ENCODE measurements at places on chromosomes 11 and 22.

DNA sequence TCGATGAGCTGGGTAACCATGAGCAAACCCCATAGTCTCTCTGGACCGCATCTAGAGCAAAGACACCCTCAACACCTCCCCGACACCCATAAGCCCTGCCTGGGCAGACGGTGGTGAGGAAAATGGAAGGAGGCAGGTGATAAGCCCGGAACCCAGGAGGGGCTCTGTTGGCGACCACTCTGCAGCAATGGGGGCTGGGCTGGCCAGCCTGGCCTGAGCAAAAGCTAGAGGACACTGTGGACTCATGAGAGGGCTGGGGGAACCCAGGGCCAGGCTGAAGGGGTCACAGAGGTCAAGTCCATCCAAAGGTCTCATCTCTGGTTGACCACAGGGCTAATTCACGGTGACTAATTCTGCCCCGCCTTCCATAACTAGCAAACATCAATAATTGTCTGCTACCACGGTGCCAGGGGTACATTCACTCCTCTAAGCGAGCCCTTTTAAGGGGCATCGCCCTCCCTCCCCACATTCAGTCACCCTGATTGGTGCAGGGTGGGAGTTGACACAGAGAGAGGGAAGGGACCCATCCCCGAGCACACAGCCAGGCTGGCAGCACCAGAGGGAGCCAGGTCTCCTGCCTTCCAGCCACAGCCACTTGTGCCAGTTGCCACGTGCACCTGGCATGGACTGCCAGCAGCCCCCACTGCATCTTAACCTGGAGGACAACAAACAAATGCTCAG is 4.0 kb downstream of the PYGM start:
- no peak for ATAC-seq

DNA sequence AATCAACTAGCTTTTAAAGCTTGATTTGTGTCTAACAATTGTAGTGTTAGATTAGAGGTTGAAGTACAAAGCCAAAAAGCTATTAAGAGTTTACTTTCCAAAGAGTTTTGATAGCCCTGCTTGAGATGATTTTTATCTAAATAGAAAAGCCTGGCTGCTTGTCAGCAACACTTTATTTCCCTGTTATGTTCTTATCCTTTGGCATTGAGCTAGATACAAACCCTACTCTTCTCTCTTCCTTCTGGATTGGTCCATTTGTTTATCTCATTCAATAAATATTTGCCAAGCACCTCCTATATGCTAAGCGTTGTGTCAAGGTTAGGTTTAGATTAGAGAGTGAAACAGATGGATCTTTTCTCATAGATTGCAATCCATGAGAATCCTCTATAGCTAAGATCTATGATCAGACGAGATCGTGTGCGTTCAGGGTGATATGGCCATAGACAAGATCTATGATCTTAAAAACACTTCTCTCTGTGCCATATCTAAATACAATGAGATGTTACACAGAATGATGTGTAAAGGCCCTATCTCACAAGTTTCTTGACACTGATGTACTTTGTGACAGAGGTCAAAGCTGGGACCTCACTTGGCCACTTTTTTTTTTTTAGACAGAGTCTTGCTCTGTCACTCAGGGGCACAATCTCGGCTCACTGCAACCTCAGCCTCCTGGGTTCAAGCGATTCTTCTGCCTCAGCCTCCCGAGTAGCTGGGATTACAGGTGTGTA is 57.8 kb downstream of the CTNND1 start:
- no peak for ATAC-seq

- ATAC-seq, result no peak
Measured at GRCh38 chr22:22070371-22070824, 87.8 kb upstream of the TOP3B start.

- peak; percentile 27 for ATAC-seq
Measured at GRCh38 chr11:128734103-128734831, 40.4 kb downstream of the FLI1 start.

DNA sequence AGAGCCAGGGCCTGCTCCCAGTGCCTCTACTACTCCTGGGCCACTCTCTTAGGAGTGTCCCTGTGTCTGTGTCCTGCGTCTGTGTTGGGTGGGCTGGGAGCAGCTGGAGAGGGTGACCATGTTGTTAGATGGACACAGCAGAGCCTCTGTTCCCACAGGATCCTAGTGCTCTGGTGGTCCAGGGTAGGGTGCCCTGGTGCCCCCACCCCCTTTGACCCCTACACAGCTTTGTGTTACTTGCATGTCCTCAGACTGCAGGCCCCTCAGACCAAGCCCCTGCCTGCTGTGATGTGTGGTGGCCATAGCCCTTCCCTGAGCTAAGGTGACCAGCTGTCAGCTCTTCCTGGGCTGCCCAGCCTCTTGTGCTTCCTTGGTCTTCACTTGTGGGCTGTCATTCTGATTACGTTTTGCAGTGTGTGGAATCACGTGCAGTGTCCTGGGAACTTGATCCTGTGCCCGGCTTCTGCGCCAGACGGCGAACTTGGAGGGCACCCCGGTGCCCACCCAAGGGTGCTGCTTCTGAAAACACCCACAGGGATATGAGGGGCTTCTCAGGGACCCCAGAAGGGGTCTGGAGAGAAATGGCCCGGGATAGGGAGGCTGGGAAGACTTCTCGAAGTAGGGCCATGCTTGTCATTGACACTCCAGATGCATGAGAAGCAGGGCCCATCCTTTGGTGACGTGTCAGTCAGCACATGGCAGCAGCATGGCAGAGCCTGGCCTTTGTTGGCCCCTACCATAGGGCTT is 1.5 kb downstream of the TANGO2 start:
- ATAC-seq, result no peak

GRCh38 chr22:19933341-19934241 is 8.0 kb upstream of the COMT start:
- no peak for ATAC-seq

GRCh38 chr22:37517826-37518450 is 1.3 kb downstream of the CARD10 start:
- no peak for ATAC-seq

DNA sequence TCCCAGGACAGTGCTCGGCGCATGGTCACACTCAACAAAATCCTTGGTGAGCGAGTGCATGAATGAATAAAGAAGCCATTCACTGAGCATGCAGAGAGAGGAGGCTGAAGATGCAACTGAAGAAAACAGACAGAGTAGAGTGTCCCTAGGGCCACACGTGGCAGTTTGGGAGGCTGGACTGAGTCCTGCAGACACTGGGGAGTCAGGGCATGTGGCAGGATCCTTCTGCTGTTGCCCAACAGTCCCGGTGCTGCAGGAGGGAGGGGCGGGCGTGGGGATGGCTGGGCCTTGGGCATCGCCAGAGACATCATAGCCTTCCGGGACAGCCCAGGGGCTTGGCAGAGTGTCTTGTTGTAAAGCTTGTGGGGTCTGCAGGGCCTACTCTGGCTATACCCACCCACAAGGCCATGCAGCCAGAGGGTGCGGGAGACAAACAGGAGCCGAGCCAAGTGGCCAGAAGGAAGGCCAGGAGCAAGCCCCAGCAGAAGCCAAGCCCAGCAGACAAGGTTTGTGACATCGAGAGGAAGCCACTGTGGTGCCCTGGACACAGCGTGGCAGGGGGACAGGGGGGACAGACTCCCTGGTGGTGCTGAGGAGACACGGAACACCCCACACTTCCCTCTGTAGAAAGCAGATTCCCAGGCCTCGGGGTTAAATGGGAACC is 26.7 kb upstream of the FBLN1 start:
- ATAC-seq, result no peak

- no peak for ATAC-seq
Measured at GRCh38 chr11:6258141-6258540, 1.5 kb upstream of the CCKBR start.

- peak; percentile 36 for ATAC-seq
Measured at GRCh38 chr11:61967924-61968757, 707 bp upstream of the FTH1 start.

GRCh38 chr11:58573451-58574104 is 2.1 kb downstream of the LPXN start:
- peak; percentile 47 for ATAC-seq

GRCh38 chr11:128411812-128412211 is 175.5 kb downstream of the ETS1 start:
- ATAC-seq, result no peak

- no peak for ATAC-seq
Measured at GRCh38 chr22:33038836-33039235, 19.3 kb downstream of the SYN3 start.

GRCh38 chr11:10762185-10762584 is 11.1 kb downstream of the CTR9 start:
- ATAC-seq, result no peak

GRCh38 chr11:134576721-134577171 is 164.7 kb upstream of the B3GAT1 start:
- ATAC-seq, result no peak

DNA sequence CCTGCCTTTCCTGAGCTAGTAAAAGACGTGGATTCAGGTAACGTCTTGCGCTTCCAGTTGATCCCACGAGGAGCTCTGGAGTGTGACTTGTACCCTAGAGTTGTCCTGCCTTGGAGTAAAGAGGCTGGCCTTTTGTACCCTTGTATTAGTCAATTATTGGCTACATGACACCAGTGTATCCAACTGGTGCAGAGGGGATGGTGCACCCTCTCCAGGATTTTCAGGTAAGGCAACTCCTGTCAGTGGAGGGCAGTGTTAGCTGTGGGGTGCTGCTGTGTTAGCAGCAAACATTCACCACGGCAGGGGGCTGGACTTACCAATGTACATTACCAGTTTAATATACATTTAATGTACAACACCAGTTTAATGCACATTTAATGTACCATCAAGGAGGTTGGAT is 233.5 kb downstream of the MIAT start:
- no peak for ATAC-seq

- no peak for ATAC-seq
Measured at GRCh38 chr11:11426226-11426952, 73.3 kb upstream of the CSNK2A3 start.

GRCh38 chr22:21816787-21817496 is 50.5 kb downstream of the MAPK1 start:
- ATAC-seq, result peak; percentile 94

GRCh38 chr11:9750551-9750950 is 86.7 kb downstream of the SWAP70 start:
- ATAC-seq, result no peak

- peak; percentile 32 for ATAC-seq
Measured at GRCh38 chr22:23533328-23533762, 46.7 kb downstream of the IGLL1 start.

DNA sequence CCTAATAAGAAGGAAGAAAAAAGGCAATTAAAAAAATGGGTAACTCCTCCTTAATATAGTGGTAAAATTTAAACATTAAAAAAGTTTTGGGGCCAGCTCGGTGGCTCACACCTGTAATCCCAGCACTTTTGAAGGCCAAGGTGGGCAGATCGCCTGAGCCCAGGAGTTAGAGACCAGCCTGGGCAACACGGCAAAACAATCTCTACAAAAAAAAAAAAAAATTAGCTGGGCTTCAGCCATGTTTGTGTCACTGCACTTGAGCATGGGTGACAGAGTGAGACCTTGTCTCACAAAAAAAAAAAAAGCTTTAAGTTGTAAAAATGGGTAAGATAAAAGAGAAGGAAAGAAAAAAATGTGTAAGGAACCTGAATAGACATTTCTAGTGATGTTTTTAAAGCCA is 11.3 kb upstream of the FBXO3 start:
- ATAC-seq, result no peak

- no peak for ATAC-seq
Measured at GRCh38 chr11:76270389-76270788, 64.1 kb upstream of the WNT11 start.

DNA sequence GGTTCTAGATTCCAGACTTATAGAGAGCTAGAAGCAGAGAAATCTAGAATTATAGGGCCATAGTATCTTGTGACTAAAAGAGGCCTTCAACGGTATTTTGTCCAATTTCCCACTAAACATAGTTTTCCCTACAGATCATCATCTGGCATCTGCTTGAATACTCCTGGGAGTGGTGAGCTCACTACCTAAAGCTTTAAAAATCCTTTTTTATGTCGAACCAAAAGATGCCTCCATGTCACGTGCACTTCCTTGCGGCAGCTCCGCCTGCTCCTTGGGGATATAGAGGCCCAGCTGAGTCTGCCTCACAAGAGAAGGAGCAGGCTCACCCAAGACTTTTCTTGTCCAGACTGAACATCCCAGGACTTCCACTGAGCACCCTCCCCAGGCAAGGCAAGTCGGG is 4.3 kb upstream of the MB start:
- ATAC-seq, result no peak

DNA sequence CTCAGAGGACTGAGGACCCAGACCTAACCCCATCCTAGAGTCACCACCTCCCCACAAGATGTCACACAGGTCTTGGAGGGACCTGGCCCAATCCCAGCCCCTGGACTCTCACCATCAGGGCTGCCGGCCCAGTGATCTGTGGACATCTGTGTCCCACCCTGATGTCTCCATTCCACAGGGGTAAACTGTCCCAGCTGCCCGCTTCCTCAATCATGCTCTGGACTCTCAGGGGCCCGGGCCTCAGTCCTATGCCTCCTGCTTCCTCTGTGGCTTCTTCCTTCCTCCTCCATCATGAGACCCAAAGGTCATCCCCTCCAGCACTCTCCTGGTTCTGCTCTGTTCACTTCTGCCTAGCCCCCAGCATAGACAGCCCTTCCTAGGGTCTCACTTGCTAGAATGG is 32.2 kb downstream of the ARAP1 start:
- ATAC-seq, result no peak

- no peak for ATAC-seq
Measured at GRCh38 chr22:42335839-42336378, 65.5 kb upstream of the TCF20 start.

- no peak for ATAC-seq
Measured at GRCh38 chr11:6544921-6545850, 48.1 kb downstream of the DNHD1 start.

DNA sequence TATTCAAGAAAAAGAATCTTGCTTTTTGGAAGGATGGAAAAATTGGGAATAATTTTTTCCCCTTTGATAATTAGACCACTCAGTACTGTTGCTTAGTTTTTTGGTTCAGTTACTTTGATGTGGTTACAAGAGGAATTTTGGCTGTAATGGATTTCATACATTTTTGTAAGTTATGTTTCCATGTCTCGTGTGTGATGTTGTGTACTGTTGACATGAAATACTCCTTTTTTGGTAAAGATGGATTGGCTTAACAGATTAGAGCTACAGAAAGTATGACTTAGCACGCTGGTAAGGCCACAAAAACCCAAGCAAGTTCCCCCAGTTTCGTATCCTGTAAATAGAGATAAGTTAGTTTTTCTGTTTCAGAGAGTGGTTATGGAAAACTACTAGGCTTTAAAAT is 11.9 kb downstream of the TBCEL start:
- peak; percentile 92 for ATAC-seq

- ATAC-seq, result no peak
Measured at GRCh38 chr11:66728693-66729385, at the start of gene SPTBN2. TSS of gene SPTBN2 (minus strand) at chr11:66729216. CDS start at chr11:66721240, 7,976 bp downstream.

DNA sequence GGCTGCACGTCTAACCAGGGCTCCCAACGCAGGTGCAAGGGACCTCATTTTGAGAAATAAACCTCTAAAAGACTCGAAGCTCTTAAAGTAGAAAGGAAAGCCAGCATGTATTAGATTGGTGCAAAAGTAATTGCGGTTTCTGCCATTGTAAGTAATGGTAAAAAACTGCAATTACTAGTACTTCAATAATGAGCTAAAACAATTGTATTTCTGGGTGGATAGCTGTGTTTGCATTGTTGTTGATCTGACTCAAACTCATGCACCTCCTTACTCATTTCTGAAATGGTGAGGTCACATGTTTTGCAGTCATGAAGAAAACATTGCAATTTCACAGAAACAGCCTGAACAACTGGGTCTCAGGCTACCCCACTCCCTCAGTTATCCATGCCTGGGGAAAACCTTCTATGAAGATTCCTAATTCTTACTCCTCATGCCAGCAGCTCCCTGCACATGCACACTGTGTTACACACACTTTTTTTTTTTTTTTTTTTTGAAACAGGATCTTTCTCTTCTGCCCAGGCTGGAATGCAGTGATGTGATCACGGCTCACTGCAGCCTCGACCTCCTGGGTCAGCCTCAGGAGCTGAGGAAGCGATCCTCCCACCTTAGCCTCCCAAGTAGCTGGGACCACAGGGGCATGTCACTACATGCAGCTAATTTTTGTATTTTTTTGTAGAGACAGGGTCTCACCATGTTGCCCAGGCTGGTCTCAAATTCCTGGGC is 24.6 kb downstream of the VWCE start:
- ATAC-seq, result peak; percentile 69
